ENCODE measurements at places on chromosomes 7 and 10.
A peak's percentile ranks its signal among the peaks of the same experiment; 100 is the strongest.

DNA sequence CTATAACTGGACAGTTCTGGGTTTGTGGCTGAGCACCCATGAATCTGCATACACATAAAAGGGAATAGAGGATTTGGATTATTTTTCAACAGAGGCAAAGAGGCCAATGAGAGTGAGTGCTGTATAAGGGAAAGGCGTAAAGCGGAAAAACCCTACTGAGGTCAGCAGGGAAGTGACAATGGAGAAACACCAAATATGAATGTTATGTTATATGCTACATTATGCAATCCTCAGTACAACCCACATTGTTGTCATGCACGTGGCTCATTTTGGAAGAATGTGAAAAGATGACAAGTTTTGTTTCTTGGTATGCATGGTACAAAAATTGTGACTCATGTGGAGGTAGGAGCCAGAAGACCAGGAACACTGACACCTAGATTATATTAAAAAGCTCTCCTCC, 113.6 kb upstream of the AMPH start:
- peak; percentile 49 for DNase-seq

DNA sequence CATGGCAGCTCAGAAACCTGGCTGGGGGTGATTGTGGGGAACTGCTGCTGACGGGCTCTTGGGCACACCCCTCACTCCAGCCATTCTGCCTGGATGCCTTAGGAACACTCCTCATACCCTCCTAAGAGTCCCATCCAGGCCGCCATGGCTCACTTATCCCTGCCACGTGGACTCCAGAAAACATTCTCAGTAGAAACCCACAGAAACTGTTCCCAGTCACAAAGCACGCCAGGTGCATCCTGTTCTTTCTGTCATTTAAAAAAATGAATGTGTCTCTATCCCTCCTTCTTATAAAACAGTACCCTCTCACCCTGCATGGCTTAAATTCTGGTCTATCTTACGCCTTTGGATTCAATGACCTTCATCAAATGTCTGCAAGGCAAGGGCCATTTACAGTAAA, 177.7 kb downstream of the CUX1 start:
- DNase-seq: no peak

DNA sequence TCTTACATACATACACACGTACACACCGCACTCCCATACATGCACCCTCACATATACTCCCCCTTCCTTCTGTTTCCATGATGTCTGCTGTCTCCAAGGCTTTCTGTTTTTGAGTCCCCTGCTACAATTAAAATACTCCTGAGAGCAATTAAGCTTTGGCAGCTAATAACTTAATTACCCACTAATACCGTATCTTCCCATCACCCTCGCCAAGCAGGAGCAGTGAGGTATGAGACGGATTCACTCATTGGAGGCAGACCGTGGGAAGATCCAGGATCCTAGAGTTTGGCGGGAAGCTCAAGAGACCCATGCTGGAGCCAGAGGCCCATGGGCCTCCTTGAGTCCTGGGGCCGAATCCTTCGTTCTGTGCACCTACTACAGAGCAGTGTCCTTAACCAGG, 1.7 kb upstream of the CALN1 start:
- DNase-seq: no peak

- no peak for DNase-seq
Observed at GRCh38 chr7:135858851-135859250, 110.2 kb upstream of the FAM180A start.

- no peak for DNase-seq
Observed at GRCh38 chr10:67839951-67840350, 2.0 kb upstream of the DNAJC12 start.

Measured in AG08395 (cell line).